ENCODE measurements at places on chromosomes 5 and 9. TPM values are rescaled to one million over a fixed set of nuclear protein-coding genes. Genes with fewer than 3 reads are reported as not detected.

Gene GPBP1
- 117 TPM for total RNA-seq

Gene IFNA13
- total RNA-seq: not detected

Gene TBC1D9B
- 107 TPM for total RNA-seq

Gene EMB
- 0.54 TPM for total RNA-seq

Gene PCDHGA3
- total RNA-seq: 0.11 TPM

DNA sequence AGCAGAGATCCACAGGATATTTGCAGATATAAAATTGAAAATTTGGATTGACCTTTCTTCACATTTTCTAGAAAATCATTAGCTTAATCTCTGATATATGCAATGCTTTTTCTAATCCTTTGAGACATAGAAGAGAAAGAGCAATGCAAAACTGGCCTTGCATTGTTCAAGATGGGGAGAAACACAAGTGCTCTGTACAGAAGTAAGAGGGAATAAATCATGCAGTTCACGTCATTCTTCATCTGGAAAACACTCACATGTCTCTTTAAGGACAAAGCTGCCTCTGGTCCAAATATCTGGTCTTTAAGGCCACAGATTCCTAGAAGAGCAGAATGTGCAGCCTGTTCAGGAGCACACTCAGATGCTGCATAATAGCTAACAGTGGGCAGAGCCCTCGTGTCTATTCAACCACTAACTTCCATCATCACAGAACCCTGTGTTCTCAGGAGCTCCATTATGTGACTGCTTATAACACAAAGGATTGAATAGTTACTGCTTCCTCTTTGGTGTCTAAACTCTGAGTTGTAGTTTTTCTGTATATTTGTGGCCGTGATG, 277.5 kb downstream of the PLK2 start:
- H3K4me3 ChIP-seq: no peak overlapping the region
- peaks cover 11% of the 10 kb centered on the region for H3K4me1 ChIP-seq
- H3K27me3 ChIP-seq: no peaks in the 10 kb centered on the region
- no peaks in the 10 kb centered on the region for H3K36me3 ChIP-seq
- H3K27ac ChIP-seq: peak overlapping the region; percentile 21
- DNase-seq: no peak

DNA sequence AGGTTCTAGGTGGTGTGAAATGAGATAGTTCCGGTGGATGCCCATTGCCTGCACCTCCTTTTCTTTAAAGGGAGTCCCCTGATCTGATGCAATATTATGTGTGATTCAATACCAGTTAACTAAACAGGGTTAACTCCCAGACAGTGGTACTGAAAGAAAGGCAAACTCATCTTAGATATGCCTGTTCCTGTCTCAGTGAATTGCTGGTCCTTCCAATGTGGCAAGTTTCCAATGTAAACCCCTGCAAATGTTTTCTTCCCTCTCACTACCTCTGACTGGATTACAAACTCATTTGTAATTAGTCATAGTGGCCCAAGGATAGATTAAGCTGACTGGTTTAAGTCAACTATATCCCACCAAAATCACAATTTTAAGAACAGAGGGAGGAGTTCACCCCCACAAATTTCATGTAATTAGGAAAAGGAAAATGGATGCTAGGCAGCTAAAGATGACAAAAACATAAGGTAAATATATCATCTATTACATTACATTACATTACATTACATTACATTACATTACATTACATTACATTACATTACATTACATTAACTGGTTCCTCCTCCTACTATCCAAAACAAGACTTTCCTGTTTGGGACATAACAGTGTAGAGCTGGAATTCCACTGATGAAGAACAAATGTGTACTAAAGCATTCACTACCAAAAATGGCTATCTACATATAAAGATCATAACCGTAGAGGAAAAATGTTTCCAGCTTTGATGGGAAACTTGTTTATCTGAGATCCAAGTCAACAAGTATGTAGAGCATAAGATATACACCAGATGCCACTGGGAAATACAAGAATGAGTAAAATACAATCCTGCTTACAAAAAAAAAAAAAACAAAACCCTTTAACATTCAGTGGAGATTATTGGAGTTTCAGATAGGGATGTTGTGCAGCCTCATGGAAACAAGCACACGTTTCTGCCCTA, 121.5 kb upstream of the SNX2 start:
- no peak overlapping the region for H3K4me3 ChIP-seq
- no peaks in the 10 kb centered on the region for H3K36me3 ChIP-seq
- H3K27ac ChIP-seq: no peak overlapping the region
- H3K4me1 ChIP-seq: peaks cover 8% of the 10 kb centered on the region
- no peaks in the 10 kb centered on the region for H3K27me3 ChIP-seq

Measured in Caco-2 (cell line).